ENCODE measurements at places on chromosomes 16 and 17.
A peak's percentile ranks its signal among the peaks of the same experiment; 100 is the strongest.

DNA sequence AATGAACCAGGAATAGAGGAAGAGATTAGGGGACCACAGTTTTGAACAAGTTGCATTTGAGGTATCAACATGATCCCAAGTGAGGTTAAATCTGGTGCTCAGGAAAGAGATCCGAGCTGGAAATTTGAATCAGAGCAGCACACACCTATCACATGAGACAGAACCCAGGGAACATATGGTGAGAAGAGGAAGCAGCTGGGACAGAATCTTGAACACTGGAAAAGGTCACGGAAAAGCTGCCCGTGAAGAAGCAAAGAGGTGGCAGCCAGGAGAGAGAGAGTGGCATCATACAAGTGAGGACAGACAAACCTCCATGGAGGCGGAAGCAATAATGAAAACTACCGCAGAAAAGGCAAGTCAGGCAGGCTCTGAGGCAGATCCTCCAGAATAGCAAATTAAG is 36.1 kb downstream of the USP31 start:
- DNase-seq: no peak

- DNase-seq: no peak
Observed at GRCh38 chr17:34920676-34921075, 40.6 kb downstream of the CCT6B start.

GRCh38 chr16:81654346-81654745 is 124.7 kb upstream of the PLCG2 start:
- no peak for DNase-seq

DNA sequence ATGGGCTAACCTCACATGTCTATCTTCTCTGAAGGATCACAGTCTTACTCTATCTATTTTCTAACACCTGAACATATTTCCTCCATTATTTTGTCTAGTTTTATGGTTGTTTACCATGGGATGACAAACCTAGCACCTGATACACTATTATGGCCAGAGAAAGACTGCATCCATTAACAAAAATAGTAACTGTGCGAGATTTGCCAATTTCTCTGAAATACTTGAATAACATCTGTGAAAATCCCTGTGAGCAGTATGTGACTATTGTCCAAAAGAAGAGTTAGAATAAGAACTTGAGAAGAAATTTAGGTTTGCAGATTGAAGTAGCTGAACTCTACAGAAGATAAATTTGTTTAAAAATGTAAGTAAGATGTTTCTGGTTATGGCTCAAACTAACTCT is 142.0 kb upstream of the CDH11 start:
- no peak for DNase-seq

- DNase-seq: no peak
Observed at GRCh38 chr17:50182783-50183420, 17.1 kb downstream of the SGCA start.

- no peak for DNase-seq
Observed at GRCh38 chr16:82784573-82784968, 157.8 kb downstream of the CDH13 start.

- no peak for DNase-seq
Observed at GRCh38 chr17:1803280-1803679, 26.4 kb downstream of the SMYD4 start.

DNA sequence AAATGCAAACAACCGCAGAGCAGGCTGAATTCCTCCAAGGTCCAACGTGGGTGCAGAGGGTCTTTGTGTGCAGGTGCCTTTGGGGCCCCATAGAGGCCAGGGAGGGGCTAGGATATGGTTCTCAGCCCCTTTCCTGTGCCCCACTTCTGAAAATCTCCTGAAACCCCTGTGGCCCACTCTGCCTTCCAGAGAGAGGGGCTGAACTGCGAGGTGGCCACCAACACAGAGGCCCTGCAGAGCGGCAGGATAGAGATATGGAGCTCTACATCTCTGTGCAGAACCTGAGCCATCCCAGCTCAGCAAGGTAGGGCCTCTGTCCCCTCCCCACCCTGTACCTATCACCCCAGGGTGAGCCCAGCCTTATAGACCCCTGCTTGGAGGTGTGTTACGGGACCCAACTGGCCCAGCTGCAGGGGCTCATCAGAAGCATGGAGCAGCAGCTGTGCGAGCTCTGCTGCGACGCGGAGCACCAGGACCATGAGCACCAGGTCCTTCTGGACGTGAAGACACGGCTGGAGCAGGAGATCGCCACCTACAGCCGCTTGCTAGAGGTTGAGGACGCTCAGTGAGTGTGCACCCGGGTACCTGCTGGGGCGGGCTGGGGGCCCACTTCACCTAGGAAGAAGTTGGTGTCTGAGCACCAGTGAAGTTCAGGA is 5.5 kb downstream of the USP6 start:
- no peak for DNase-seq

- DNase-seq: no peak
Observed at GRCh38 chr17:16419929-16420271, 4.5 kb downstream of the TRPV2 start.

DNA sequence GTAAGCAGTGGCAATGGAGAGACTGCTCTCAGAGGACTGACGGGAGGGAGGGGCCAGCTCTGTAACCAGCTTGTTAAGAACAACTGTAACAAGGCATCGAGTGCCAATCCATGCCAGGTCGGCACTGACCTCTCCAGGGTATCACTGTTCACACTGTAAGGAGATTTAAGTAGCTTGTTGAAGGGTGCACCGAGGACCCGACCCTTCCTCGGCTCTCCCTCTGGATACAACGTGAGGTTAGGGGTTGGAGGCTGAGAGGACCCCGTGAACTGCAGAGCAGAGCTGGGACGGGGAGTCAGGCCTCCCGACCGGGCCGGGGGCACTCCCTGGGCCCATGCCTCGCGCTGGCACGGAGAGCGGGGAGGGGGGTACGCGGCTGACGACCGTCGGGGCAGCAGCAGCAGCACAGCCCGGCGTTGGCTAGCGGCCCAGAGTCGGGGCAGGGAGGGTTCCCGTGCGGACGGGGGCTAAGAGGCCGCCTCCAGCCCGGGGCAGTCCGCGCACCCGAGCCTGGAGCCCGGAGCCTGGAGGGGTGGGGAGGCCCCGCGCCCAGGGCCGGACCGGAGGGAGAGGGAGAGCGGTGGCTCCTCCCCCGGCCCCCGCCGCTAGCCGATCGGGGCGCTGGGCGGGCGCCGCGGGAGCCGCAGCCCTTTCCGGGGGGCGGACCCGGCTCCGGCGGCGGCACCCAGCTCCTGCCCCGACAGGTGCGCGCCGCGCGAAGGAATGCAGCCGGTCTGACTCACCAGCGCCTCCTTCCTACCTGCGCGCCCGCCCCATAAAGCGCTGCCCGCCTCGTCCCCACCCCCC is at the start of gene ITGB4:
TSS of gene ITGB4 (plus strand) at position 804 of the 807 bp plus-strand sequence. CDS start 3,245 bp downstream, outside the sequence.
- DNase-seq: peak; percentile 52

DNA sequence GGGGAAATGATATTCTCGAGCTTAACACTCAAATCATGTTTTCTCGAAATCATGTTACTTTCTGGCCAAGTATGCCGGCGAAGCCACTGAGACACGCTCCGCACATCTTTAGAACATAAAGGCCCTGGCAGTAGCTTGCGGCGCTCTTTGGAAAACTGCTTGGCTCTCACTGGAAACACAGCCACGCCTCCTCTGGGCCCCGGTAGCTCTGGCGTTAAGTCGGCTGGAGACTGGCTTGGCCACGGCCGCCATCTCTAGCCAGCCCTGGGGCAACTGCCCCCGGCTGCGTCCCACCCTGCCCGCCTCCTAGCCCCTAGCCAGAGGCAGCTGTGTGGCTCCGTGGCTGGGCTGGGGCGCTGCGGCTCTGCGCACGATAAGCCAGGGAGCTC is 9.2 kb upstream of the BAIAP2 start:
- DNase-seq: no peak

GRCh38 chr17:45341533-45342158 is 24.8 kb upstream of the MAP3K14 start:
- peak; percentile 23 for DNase-seq

GRCh38 chr16:4572715-4573114 is 16.6 kb downstream of the C16orf96 start:
- DNase-seq: no peak

GRCh38 chr16:85686912-85687591 is 1.7 kb downstream of the GINS2 start:
- no peak for DNase-seq

- DNase-seq: no peak
Observed at GRCh38 chr16:30691907-30692306, 7.1 kb upstream of the SRCAP start.

GRCh38 chr16:15854906-15855703 is 1.7 kb downstream of the MYH11 start:
- no peak for DNase-seq

DNA sequence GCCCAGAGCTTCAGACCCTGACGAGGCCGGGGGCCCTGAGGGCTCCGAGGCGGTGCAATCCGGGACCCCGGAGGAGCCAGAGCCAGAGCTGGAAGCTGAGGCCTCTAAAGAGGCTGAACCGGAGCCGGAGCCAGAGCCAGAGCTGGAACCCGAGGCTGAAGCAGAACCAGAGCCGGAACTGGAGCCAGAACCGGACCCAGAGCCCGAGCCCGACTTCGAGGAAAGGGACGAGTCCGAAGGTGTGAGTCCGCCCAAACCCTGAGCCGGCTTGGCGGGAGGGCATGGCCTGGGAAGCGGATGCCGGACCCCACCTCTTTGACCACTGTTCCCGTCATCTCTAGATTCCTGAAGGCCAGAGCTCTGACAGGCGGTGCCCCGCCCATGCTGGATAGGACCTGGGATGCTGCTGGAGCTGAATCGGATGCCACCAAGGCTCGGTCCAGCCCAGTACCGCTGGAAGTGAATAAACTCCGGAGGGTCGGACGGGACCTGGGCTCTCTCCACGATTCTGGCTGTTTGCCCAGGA is 4.4 kb downstream of the NOL3 start:
- DNase-seq: no peak

GRCh38 chr17:73371836-73372235 is 60.0 kb upstream of the CDC42EP4 start:
- DNase-seq: no peak

- DNase-seq: no peak
Observed at GRCh38 chr17:72997559-72997958, 94.9 kb downstream of the SLC39A11 start.

DNA sequence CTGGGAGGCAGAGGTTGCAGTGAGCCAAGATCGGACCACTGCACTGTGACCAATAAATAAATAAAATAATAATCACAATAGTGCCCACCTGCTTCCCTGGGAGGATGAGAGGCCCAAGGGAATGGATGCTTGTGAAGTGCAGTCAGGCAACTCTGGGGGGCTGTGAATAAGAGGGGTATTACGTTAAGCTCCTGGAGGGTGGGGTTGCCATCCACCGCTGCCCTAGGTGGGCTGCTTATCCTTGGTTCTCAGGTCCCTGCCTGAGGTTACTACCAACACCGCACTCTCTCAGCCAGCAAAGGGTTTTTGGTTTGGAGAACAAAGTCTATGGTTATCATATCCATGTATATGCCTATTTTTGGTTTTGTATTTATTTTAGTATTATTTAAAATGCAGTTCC is 48.6 kb upstream of the CBFA2T3 start:
- DNase-seq: no peak

DNA sequence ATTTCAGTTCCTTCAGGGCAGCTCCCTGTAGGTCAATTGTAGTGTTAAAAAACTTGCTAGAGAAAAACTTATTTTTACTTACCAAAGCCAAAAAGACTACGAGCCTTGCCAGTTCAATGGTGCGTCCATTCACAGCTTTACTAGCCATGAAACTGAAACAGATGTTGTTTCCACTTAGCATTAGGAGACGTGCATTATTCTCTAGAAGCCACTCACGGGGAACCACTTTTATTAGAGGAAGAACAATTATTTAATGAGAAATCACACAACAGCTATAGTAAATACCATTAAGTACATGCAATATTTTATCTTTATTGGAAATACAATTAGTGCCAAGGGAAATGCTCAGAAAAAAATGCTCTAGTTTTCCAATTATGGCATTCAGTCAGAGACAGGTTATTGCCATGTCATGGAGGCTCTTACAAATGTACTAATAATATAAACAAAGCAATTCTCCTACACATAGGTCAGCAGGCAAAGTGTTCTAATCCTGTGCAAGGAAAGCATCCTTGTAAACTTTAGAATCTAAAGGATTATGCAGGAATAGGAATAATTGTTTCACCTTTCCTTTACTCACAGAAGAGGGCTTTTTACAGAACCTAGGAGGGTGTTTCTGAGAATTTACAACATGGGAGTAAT is 17.4 kb downstream of the LASP1NB start:
- DNase-seq: no peak

DNA sequence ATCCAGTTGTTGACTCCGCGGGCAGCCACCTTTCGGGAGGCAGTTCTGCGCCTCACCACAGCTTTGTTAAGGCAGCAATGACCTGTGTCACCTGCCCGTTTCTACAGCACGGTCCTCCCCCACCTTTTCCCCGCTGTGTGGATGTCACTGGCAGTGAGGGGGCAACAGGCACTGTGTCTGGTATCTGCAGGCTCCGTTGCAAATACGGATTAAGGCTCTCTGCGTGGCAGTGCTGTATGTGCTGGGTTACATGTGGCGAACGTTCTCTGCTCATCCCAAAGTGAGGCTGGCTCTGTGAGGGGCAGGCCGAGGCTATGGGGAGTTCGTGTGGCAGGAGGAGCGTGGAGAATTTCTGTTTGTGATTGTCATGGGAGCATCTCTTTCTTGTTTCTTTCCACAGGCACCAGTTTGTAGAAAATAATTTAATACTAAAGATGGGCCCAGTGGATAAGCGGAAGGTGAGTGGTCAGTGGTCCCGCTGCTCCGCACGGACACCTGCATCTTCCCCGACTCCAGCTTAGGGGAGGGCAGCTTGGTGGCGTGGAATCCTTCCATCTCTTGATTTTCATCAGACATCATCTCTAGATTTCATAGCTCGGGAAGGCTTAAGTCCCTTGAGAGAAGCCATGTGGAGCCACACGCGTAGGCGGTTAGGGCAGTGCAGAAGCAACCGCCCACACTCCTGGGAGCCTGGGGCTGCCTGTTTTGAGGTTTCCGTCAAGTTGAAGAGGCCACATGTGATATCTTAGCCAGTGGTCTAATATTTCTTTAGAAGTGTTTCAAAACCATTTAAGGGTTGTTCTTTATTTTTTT is 57.8 kb downstream of the PDPK1 start:
- no peak for DNase-seq

DNA sequence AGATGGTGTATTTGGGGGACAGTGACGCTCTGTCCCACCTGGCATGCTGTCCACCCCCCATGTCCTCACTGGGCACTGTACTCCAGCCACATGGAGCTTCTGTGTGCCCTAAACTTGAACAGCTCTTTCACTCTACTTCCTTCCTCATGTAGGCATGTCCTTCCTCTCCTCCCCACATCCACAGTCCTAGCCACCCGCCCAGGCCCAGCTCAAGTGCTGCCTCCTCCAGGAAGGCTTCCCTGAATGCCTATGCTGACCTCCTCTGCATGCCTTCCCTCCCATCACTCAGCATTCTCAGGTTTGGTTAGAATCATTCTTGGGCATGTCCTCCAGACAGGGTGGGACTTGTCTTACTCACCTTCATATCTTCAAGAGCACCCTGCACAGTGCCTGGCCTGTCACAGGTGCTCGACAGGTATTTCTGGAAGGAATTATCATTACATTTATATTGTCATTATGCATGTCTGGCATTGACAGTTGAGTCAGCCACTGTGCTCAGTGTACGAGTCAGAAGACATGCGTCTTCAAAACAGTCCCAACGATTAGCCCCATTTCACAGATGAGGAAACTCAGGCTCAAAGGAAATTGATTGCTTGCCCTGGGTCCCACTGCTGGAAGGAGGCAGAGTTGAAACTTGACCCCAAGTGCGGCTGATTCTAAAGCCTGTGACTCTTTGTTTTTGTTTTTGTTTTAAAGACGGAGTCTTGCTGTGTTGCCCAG is 42.1 kb upstream of the TOB1 start:
- no peak for DNase-seq
